ENCODE measurements at places on chromosomes 12 and 14.

GRCh38 chr14:93975791-93976476 lies 436 bp downstream of the ASB2 start:
- DNase-seq = no peak

- DNase-seq = peak; percentile 31
These were observed at the start of gene TRPV4 for GRCh38 chr12:109833307-109834189. TSS of gene TRPV4 (minus strand) at chr12:109833398. CDS start at chr12:109814796, 18,602 bp downstream.

GRCh38 chr14:41925409-41925808 lies 318.7 kb downstream of the LRFN5 start:
- peak; percentile 2 for DNase-seq

DNA sequence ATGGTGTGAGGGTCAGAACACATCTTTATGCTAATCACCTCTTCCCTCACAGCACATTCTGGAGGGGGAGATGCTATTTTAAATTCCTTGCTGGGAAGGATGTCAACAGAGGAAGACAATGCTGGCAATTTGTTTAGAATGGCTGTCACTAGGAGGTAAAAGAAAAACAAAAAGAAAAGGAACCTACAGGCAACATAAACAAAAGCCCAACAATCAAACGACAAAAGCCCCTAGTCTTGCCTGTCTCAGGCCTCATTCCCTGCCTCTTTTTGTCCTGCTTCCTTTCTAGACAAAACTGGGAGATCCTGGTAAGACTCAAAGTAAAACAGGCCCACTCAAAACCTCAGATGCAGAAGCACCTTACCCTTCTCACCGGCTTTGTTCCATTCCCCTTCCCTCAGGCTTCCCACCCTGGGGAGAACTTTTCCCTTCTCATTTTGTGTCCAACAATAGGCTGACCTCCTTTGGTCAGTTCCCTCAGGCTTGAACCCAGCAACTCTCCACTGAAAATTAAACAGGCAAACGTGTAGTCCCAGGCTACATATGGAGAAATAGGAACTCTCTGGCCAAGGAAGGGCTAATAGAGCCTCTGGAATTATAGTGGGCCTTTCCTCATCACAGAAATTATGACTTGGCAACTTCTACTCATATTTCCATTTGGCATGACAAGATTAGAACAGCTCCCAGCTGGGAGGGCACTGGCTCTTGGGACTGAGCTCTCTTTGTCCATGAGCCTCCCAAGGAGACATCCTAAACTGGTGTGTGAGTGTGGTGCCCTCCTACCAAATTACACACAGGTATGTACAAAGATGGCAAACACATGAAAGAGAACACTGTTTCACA lies 193.0 kb downstream of the MON2 start:
- peak; percentile 57 for DNase-seq

GRCh38 chr12:105338966-105339365 lies 8.5 kb downstream of the C12orf75 start:
- DNase-seq = no peak

GRCh38 chr12:27674989-27675388 lies 21.3 kb upstream of the REP15 start:
- DNase-seq = no peak

GRCh38 chr12:85829391-85829790 lies 6.8 kb downstream of the RASSF9 start:
- DNase-seq = peak; percentile 40

- DNase-seq = no peak
These were observed 192.4 kb upstream of the CNTN1 start for GRCh38 chr12:40499856-40500255.

- peak; percentile 65 for DNase-seq
These were observed 15.2 kb downstream of the ACIN1 start for GRCh38 chr14:23079716-23080115.

GRCh38 chr12:92629349-92630065 lies 73.3 kb upstream of the PLEKHG7 start:
- DNase-seq = no peak

DNA sequence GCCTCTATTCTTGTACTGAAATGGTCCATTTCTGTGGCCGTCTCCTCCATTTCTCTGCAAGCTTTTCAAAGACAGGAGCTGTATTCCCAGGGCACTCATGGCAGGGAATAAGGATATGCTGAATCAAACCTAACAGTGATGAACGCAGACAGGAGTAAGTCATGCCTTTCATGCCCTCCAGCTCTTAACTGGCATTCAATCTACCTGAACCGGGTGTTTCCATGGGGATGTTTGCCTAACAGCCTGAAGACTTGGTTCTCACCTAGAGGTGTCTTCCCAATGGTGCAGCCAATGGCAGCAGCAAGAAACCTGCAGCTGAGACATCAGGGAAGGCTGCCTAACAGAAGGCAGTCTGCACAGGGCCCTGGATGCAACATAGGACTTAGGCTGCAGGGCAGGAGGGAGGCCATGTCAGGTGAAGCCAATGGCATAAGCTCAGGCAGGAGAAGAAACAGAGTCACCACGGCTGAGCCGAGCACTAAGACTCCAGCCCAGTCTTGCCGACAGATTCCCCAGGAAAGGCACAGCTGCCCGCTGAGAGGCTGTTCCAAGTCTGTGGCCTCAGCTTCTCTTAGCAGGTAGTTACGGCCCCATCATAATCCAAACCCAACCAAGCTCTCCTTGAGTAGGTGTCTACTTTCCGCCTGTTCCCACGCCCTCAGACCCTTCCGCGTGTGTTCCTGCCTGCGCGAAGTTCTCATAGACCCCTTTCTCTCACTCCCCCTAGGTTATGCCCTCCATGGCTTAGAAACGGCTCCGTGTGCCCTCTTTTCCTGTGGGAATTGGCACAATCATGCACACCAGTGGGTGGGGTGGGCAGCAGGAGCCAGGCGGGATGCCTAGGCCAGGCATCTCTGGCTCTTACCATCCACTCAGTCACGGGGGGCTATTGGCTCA lies 44.1 kb downstream of the VWF start:
- no peak for DNase-seq
